Psoas muscle (tissue), 8 donors: ENCODE measurements at places on chromosomes 12 and 14. TPM values are rescaled to one million over a fixed set of nuclear protein-coding genes. Genes with fewer than 3 reads are reported as not detected.

DNA sequence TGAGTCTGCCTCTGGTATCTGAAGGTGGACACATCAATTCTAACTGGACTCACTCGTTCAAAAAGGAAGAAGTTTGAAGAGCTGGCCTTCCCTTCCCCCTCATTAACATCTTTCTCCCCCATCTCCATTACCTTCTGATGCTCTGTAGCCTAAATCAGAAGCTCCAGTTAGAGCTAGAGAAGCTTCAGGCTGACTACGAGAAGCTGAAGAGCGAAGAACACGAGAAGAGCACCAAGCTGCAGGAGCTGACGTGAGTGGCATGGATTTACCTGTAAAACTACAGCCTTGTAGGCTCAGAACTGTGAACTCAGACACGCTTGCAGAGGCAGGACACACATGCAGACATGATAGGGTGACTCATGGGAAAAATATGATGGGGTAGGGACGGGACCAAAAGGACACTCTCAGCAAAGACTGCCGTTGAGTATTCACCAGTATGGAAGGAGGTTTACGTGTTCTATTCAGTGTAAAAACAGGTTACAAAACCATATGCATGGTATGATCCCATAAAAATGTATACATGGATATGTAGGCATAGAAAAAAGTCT, 14.3 kb upstream of the PIP4K2C start:
- H3K27ac ChIP-seq: no peak overlapping the region
- no peak overlapping the region for H3K4me3 ChIP-seq
- no peak for DNase-seq
- no peaks in the 10 kb centered on the region for H3K36me3 ChIP-seq
- no peaks in the 10 kb centered on the region for H3K4me1 ChIP-seq

GRCh38 chr14:29453045-29453444, 474.6 kb downstream of the PRKD1 start:
- H3K4me1 ChIP-seq: no peaks in the 10 kb centered on the region
- no peak overlapping the region for H3K27ac ChIP-seq
- H3K27me3 ChIP-seq: no peaks in the 10 kb centered on the region
- H3K4me3 ChIP-seq: no peak overlapping the region
- no peak for DNase-seq
- H3K36me3 ChIP-seq: no peaks in the 10 kb centered on the region

DNA sequence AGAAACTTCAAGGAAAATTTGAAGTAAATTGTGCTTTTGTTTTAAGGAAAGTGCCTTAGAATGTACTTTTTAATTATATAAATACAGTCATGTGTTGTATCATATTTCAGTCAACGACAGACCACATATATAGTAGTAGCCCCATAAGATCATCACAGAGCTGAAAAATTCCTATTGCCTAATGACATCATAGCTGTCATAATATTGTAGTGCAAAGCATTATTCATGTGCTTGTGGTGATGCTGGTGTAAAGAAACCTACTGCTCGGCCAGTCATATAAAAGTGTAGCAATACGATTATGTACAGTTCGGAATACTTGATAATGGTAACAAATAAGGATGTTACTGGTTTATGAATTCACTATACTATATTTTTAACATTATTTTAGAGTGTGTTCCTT, 198.9 kb upstream of the SLC16A7 start:
- no peak for DNase-seq
- H3K27me3 ChIP-seq: no peaks in the 10 kb centered on the region
- H3K27ac ChIP-seq: no peak overlapping the region
- no peaks in the 10 kb centered on the region for H3K4me1 ChIP-seq
- no peak overlapping the region for H3K4me3 ChIP-seq

PRPH gene
- not detected for total RNA-seq

DNA sequence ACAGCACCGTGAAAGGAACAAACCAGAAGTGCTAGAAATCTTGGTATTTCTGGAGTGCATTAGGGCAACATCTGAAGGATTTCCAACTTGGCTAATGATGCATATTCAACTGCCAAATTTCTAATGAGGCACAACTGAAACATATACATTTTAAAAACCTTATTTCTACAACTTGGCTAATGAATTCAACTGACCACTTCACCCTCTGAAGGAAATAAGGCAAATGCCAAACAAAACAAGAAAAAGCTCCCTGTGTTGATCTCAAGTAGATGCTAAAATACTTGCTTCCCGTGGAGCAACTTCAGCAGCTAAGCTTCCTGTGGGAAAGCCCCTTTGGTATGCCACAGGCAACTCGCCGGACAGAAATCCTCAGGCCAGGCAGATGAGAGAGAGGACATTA, 167.1 kb downstream of the TTC7B start:
- no peak overlapping the region for H3K27ac ChIP-seq
- no peaks in the 10 kb centered on the region for H3K36me3 ChIP-seq
- DNase-seq: no peak
- H3K4me3 ChIP-seq: no peak overlapping the region
- peaks cover 35% of the 10 kb centered on the region for H3K4me1 ChIP-seq

ANKRD33 gene
- total RNA-seq: not detected

FAM186B gene
- 0.63 TPM for total RNA-seq

DNA sequence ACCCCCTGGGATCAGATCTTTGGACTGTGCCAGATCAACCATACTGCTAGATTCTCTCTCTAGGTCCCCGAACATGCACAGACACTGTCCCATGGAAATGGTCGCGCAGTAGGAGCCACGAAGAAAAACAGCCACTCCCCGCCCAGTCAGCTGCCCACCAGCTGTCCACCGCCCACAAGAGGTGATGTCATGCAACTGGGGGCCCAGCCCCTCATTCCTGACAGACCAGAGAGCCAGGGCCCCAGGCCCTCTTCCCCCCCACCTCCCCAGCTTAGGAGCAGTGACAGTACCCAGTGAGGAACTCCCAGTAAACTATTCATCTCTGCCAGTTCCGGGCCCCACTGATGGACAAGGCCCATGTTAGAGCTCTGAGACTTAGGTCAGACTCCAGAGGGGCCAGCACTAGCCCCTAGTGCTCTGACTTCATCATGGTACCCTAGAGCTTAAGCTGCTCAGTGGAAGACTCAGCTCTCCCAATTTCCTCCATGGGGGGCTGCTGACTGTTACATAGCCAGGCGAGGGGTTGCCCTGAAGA, 3.7 kb upstream of the TAMALIN start:
- no peak overlapping the region for H3K4me3 ChIP-seq
- no peaks in the 10 kb centered on the region for H3K27me3 ChIP-seq
- H3K36me3 ChIP-seq: peaks cover under 1% of the 10 kb centered on the region
- DNase-seq: peak; percentile 28
- H3K27ac ChIP-seq: no peak overlapping the region

GRCh38 chr14:104142136-104142945, 4.0 kb downstream of the KIF26A start:
- no peak overlapping the region for H3K4me3 ChIP-seq
- H3K27me3 ChIP-seq: peaks cover 31% of the 10 kb centered on the region
- no peak for DNase-seq
- peaks cover 7% of the 10 kb centered on the region for H3K4me1 ChIP-seq
- no peak overlapping the region for H3K27ac ChIP-seq
- H3K36me3 ChIP-seq: no peaks in the 10 kb centered on the region

- peak; percentile 82 for DNase-seq
- no peaks in the 10 kb centered on the region for H3K27me3 ChIP-seq
- H3K4me3 ChIP-seq: peak overlapping the region; percentile 98
- H3K4me1 ChIP-seq: peaks cover 32% of the 10 kb centered on the region
- no peaks in the 10 kb centered on the region for H3K36me3 ChIP-seq
- peak overlapping the region; percentile 96 for H3K27ac ChIP-seq
These were observed 790 bp downstream of the DYNC1H1 start for GRCh38 chr14:101965181-101965544.

DNA sequence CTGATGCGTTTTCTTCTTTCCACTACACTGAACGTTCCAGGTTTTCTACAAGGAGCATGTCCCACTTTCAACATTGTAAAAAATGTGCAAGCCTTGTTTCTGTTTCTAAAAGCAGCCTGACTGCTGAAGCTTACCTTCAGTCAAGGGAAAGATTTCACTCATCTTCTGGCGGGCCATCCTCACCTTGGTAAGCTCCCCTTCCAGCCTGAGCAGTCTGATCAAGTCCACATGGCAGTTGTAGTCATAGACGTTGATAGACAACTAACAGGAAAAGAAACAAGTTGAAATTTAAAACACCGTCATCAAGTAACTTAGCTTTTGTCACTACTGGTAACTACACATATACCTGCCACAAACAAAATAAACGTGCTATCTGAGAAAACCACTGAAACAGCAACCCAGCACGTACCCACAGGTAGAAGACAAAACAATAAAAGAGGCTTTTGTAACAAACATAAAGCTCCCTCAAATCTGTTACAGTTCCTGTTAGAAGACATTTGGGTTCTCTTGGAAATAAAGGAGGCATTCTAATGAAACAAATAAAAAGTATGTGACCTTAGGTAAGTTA, 11.9 kb downstream of the SART3 start:
- no peak overlapping the region for H3K4me3 ChIP-seq
- no peak for DNase-seq
- peaks cover 11% of the 10 kb centered on the region for H3K4me1 ChIP-seq
- no peak overlapping the region for H3K27ac ChIP-seq
- H3K27me3 ChIP-seq: no peaks in the 10 kb centered on the region

- peaks cover 60% of the 10 kb centered on the region for H3K36me3 ChIP-seq
- H3K4me1 ChIP-seq: peaks cover 37% of the 10 kb centered on the region
- DNase-seq: peak; percentile 50
- peak overlapping the region; percentile 33 for H3K4me3 ChIP-seq
- H3K27me3 ChIP-seq: no peaks in the 10 kb centered on the region
- no peak overlapping the region for H3K27ac ChIP-seq
These were observed 4.0 kb downstream of the CHD4 start for GRCh38 chr12:6603095-6603567.

CCDC198 gene
- total RNA-seq: not detected

- H3K36me3 ChIP-seq: no peaks in the 10 kb centered on the region
- DNase-seq: no peak
- H3K4me3 ChIP-seq: no peak overlapping the region
- H3K27ac ChIP-seq: no peak overlapping the region
- H3K4me1 ChIP-seq: peaks cover 4% of the 10 kb centered on the region
- H3K27me3 ChIP-seq: peaks cover 13% of the 10 kb centered on the region
These were observed 74.5 kb downstream of the CCDC60 start for GRCh38 chr12:119409043-119409442.

DNA sequence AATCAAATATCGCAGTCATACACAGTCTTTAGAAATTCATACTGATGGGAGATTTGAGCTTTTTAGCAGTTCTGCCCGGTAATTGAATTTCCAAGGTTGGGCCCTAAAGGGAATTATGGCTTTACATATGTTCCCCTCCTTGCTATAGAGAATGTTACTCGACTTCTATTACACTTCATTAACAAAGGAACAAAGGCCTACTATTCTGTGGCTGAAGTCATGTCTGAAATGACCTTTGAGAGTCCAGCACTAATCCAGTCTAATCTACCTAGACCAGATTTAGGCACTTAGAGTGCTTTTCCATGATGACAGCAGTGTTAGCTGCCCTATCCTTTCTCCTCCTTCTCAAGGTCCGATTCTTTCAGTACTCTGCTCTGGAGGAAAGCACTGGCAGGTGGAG, 305.3 kb downstream of the MED13L start:
- DNase-seq: no peak
- no peak overlapping the region for H3K4me3 ChIP-seq
- no peak overlapping the region for H3K27ac ChIP-seq
- H3K27me3 ChIP-seq: no peaks in the 10 kb centered on the region
- peaks cover 81% of the 10 kb centered on the region for H3K36me3 ChIP-seq
